ENCODE measurements at places on chromosomes 1 and 21. TPM values are rescaled to one million over a fixed set of nuclear protein-coding genes. Genes with fewer than 3 reads are reported as not detected.

Gene AADACL4
- not detected for total RNA-seq

Gene SYTL1
- total RNA-seq: 0.07 TPM

Gene LCE1D
- not detected for total RNA-seq

Gene SIKE1
- 68.0 TPM for total RNA-seq

Gene SCAF4
- 6.6 TPM for total RNA-seq

Gene PTCH2
- total RNA-seq: 0.33 TPM

Gene LHX8
- not detected for total RNA-seq

Gene TCHHL1
- not detected for total RNA-seq

Gene GPR52
- 0.78 TPM for total RNA-seq

Gene GJB4
- total RNA-seq: not detected

Gene ACTL8
- 0.07 TPM for total RNA-seq

Gene SPRR2D
- not detected for total RNA-seq

Gene OR14K1
- not detected for total RNA-seq

Gene LMOD1
- total RNA-seq: 22.2 TPM

Gene CATSPERE
- total RNA-seq: 0.73 TPM

Gene MROH7
- 0.73 TPM for total RNA-seq

Gene GSTM1
- not detected for total RNA-seq

Gene MTARC1
- total RNA-seq: 1.7 TPM

Gene MXRA8
- total RNA-seq: 264 TPM

Gene STIL
- total RNA-seq: 1.9 TPM

Gene ZNF362
- 8.5 TPM for total RNA-seq

Gene CDCA8
- total RNA-seq: 3.7 TPM

Gene SLC37A1
- total RNA-seq: 4.8 TPM

Gene PRELP
- 10.8 TPM for total RNA-seq

Gene GJA8
- not detected for total RNA-seq

Gene LRRC41
- total RNA-seq: 98.3 TPM

Gene CA14
- total RNA-seq: not detected

Gene TLR5
- total RNA-seq: 0.36 TPM

Gene MX2
- total RNA-seq: 3.3 TPM

Gene DNAJC28
- total RNA-seq: 0.96 TPM

Gene NR1I3
- total RNA-seq: not detected

Gene MROH9
- total RNA-seq: 0.39 TPM

Gene CD34
- 0.13 TPM for total RNA-seq

Gene ERICH3
- not detected for total RNA-seq

Gene PRDM16
- total RNA-seq: 11.6 TPM

Gene RBBP5
- total RNA-seq: 15.7 TPM

Gene RCSD1
- total RNA-seq: 0.13 TPM

Gene ECM1
- 72.5 TPM for total RNA-seq

Gene CYP4X1
- total RNA-seq: 1.2 TPM

Gene RHCE
- total RNA-seq: 1.0 TPM

Gene TSPAN2
- 0.07 TPM for total RNA-seq
